ENCODE measurements at places on chromosomes 7 and 10.

GRCh38 chr10:35378541-35379210 lies 42.4 kb downstream of the CCNY start:
- H3K4me1 ChIP-seq = peaks cover 20% of the 10 kb centered on the region
- H3K36me3 ChIP-seq = no peaks in the 10 kb centered on the region
- H3K27me3 ChIP-seq = no peaks in the 10 kb centered on the region
- DNase-seq = no peak
- H3K27ac ChIP-seq = peak overlapping the region; percentile 67
- peak overlapping the region; percentile 46 for H3K4me3 ChIP-seq

GRCh38 chr7:147611431-147611830 lies 979.1 kb upstream of the C7orf33 start:
- no peak overlapping the region for H3K4me3 ChIP-seq
- no peaks in the 10 kb centered on the region for H3K36me3 ChIP-seq
- H3K4me1 ChIP-seq = no peaks in the 10 kb centered on the region

DNA sequence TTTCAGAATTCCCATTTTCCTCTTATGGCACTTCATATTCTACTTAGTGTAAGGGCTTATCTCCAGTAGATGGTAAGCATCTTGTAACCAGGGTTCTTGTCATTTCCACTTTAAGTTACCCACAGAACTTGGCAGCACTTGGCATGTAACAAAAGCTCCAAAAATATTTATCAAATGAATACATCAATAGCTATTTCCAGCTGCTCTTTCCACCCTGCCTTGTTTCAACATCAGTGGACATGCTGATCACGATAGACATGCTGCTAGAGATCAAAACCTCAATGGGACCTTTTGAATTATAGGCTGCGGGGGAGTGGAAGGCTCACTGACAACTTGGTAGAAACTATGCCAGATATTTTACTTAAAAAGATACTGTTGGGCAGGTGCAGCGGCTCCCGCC lies 32.9 kb downstream of the HOXA1 start:
- H3K27ac ChIP-seq = no peak overlapping the region
- no peaks in the 10 kb centered on the region for H3K27me3 ChIP-seq
- no peaks in the 10 kb centered on the region for H3K36me3 ChIP-seq
- no peak for DNase-seq

GRCh38 chr10:130137090-130137448 lies 878 bp downstream of the GLRX3 start:
- no peak for DNase-seq
- peak overlapping the region; percentile 68 for H3K4me3 ChIP-seq
- H3K27ac ChIP-seq = peak overlapping the region; percentile 69
- peaks cover 36% of the 10 kb centered on the region for H3K4me1 ChIP-seq

DNA sequence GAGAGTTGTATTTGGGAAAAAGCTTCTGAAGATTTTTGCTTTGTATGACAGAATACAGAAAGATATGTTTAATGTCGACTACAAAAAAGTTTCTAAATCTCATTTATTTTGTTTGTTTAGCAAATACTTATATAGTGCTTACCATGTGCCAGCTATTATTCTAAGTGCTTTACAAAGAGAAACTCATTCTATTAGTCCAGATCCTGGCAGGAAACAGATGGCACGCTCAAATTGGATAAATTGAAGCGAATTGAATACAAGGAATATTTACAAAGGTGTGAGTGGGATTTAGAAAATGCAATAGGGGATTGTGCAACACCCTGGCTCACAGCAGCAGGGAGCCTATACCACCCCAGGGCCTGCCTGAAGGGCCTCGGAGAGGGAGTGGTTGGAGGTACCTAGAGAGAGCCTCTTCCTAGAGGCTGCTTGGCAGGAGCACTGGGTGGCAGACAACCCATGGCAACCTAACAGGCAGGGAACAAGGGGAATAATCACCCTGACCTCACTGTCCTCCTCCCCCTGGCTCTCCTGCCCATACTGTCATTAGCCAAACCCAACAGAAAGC lies 27.6 kb upstream of the FAM204A start:
- no peak overlapping the region for H3K27ac ChIP-seq
- no peak for DNase-seq

DNA sequence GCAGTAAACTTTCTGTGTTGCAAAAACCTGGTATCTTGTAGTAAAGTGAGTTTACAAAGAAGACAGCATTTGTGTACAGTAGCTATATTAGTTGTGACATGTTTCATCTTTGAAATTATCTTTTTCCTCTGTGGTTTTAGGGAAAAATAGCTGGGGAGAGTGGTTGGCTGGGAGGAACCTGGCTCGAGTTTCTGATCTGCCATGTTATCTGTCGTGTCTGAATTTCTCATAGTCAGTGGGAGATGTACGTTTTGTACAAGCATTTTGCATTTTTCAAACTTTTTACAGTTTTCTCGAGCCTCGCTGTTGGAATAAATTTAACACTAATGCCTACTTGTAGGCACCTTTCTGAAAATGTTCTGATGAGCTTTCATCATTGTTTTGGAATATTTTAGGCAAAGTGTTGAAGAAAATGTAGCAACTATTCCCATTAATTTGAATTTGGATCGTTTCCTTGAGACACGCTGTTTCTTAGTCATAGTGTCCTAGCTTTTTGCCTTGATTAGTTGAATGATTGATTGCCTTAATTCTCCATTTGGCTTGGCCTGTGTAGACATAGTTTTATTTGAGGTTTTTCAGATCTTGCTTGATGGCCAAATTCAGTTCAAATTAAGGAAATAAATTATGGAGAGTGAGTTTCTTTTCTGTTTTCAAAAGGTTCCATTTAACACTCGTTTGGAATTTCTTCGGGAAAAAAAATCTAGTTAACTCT lies 65.1 kb downstream of the CAMK1D start:
- no peak overlapping the region for H3K4me3 ChIP-seq
- H3K27ac ChIP-seq = no peak overlapping the region
- no peaks in the 10 kb centered on the region for H3K27me3 ChIP-seq
- peaks cover 5% of the 10 kb centered on the region for H3K4me1 ChIP-seq
- no peak for DNase-seq

DNA sequence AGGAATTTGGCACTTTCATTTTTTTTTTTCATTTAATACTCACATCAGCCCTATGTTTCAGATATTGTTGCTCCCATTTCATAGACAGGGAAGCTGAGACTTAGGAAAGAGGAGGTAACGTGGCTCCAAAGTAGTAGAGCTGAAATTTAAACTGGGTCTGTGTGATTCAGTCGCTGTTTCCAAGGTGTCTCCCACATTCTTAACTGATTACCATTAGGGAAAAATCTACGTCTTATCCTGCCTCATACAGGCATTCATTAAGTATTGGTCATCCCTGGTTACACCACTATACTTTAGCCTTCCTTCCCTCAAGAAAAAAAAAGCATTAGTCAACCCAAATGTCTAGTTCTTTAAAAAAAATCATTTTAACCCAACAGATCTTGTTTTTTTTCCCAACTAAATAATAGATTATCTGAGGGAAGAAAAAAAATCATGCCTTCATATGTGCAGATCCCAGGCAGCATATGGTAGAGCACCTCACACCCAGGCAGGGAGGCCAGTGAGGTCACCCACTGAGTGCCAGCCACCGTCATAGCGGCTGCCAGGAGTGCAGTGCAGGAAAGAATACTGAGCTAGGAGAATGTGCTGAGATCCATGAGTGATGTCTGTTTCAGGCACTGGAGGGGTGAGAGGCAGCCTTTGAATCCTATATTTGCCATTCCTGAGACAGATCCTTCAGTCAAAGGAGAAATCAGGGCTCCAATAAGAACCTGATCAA lies 59.0 kb upstream of the SORCS3 start:
- DNase-seq = no peak
- no peak overlapping the region for H3K27ac ChIP-seq
- no peaks in the 10 kb centered on the region for H3K4me1 ChIP-seq
- H3K4me3 ChIP-seq = no peak overlapping the region

- H3K36me3 ChIP-seq = no peaks in the 10 kb centered on the region
- no peaks in the 10 kb centered on the region for H3K27me3 ChIP-seq
Observed at GRCh38 chr7:37342176-37342687, 106.4 kb downstream of the ELMO1 start.

DNA sequence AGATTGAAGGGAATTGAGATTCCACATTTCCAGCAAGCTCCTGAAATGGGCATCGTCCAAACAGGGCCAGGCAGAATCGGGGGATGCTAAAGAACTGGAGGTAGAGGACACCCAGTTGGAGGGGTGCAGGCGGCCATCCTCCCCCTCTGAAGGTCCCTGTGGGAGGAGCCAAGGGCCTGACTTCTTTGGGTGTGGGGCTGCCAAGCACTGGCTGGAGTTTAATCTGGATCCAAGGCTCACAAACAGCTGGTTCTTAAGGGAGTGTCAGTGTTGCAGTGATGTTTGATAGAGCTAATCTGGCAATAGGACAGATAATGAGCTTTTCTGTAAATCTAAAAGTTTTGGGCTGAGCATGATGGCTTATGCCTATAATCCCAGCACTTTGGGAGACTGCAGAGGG lies 20.8 kb downstream of the TSPAN14 start:
- no peak for DNase-seq
- H3K4me1 ChIP-seq = peaks cover 50% of the 10 kb centered on the region
- no peaks in the 10 kb centered on the region for H3K27me3 ChIP-seq
- no peak overlapping the region for H3K4me3 ChIP-seq
- peak overlapping the region; percentile 87 for H3K27ac ChIP-seq

GRCh38 chr7:24931844-24932243 lies 48.1 kb downstream of the OSBPL3 start:
- no peaks in the 10 kb centered on the region for H3K27me3 ChIP-seq
- peaks cover 35% of the 10 kb centered on the region for H3K4me1 ChIP-seq
- H3K36me3 ChIP-seq = no peaks in the 10 kb centered on the region
- no peak overlapping the region for H3K27ac ChIP-seq

DNA sequence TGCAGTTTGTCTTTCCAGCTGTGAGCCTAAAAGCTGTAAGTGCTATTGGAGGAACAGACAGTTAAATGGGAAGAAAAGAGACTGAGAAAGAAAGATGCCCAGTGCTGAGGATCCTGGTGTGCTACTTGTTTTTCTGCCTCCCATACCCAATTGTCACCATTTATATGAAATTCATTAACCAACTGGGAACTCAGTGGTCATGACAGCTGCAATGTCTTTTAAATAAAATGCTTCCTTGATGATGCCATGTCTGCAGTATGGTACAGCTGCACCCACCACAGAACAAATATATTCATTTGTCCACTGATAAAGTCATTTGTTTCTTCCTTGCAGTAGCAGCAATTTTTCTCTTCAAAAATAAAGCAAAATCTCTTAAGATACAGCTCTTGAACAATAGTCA lies 15.6 kb upstream of the RTKN2 start:
- H3K4me1 ChIP-seq = no peaks in the 10 kb centered on the region
- H3K27me3 ChIP-seq = no peaks in the 10 kb centered on the region
- no peak overlapping the region for H3K4me3 ChIP-seq

DNA sequence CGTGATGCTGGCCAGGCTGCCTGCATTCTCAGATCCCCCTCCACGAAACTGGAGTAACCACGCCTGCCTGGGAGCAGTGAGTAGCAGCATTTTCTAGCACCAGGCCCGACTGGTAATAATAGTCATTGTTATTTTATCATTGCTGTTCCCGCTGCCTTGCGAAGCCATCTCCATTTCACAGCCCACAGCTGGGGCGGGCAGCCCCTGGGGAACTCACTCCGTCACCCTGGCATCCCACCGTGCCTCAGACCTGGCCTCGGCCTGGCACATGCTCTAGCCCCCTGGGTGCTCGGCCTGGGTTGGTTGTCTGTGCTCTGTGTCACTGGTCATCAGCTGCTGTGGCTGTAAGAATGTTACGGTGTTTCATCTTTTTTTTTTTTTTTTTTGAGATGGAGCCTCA lies 57.7 kb upstream of the SH2B2 start:
- peaks cover 13% of the 10 kb centered on the region for H3K36me3 ChIP-seq
- H3K4me3 ChIP-seq = no peak overlapping the region
- no peaks in the 10 kb centered on the region for H3K4me1 ChIP-seq
- H3K27me3 ChIP-seq = no peaks in the 10 kb centered on the region
- H3K27ac ChIP-seq = no peak overlapping the region

GRCh38 chr7:39880556-39880955 lies 69.5 kb upstream of the CDK13 start:
- H3K4me3 ChIP-seq = no peak overlapping the region
- H3K27me3 ChIP-seq = no peaks in the 10 kb centered on the region
- H3K36me3 ChIP-seq = no peaks in the 10 kb centered on the region
- no peak overlapping the region for H3K27ac ChIP-seq
- H3K4me1 ChIP-seq = no peaks in the 10 kb centered on the region

- no peak for DNase-seq
- H3K4me1 ChIP-seq = no peaks in the 10 kb centered on the region
- peaks cover 22% of the 10 kb centered on the region for H3K36me3 ChIP-seq
Observed at GRCh38 chr10:14523286-14523685, 192.6 kb upstream of the FRMD4A start.

GRCh38 chr7:143015084-143015483 lies 11.8 kb downstream of the OR9A2 start:
- H3K4me3 ChIP-seq = no peak overlapping the region
- H3K27ac ChIP-seq = no peak overlapping the region
- no peaks in the 10 kb centered on the region for H3K27me3 ChIP-seq
- H3K36me3 ChIP-seq = no peaks in the 10 kb centered on the region

- DNase-seq = no peak
- H3K36me3 ChIP-seq = no peaks in the 10 kb centered on the region
- peaks cover 10% of the 10 kb centered on the region for H3K4me1 ChIP-seq
- H3K4me3 ChIP-seq = no peak overlapping the region
Observed at GRCh38 chr10:86225103-86225782, 141.4 kb downstream of the GRID1 start.

DNA sequence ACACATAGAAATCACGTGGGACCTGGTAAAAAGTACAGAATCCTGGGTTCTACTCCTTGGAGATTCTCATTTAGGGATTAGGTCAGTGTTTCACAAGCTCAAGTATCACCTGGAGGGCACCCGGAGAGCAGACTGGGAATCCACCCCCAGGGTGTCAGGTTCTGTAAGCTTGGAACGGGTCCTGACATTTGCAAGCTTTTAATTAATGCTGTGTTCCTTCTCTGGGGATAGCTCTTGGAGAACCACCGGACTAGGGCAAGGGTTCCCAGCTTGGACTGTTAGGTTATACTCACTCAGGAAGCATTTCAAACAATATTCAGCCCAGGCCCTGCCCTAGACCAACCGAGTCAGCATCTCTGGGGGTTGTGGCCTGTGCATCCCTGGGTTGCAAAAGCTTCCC lies 23.0 kb downstream of the TCF7L2 start:
- no peak overlapping the region for H3K27ac ChIP-seq
- no peaks in the 10 kb centered on the region for H3K36me3 ChIP-seq
- H3K4me1 ChIP-seq = no peaks in the 10 kb centered on the region
- H3K27me3 ChIP-seq = peaks cover 6% of the 10 kb centered on the region
- no peak overlapping the region for H3K4me3 ChIP-seq

DNA sequence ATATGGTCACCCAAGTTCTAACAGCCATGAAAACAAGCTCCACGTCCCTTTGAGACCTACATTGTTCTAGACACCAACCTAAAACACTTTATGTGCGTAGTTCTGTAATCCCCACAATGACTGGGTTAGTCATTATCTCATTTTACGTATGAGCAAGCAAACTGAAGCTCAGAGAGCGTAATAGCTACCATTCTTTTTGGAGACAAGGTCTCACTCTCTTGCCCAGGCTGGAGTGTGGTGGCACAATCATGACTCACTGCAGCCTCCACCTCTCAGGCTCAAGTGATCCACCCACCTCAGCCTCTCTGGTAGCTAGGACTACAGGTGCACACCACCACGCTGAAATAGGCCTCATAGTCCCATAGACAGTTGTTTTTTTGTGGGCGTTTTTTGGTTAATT lies 10.5 kb downstream of the DAGLB start:
- peaks cover 15% of the 10 kb centered on the region for H3K4me1 ChIP-seq
- H3K27ac ChIP-seq = no peak overlapping the region
- H3K4me3 ChIP-seq = no peak overlapping the region
- DNase-seq = no peak
- no peaks in the 10 kb centered on the region for H3K27me3 ChIP-seq
